HT-29 (cell line): ENCODE measurements at places on chromosomes 7 and 10. TPM values are rescaled to one million over a fixed set of nuclear protein-coding genes. Genes with fewer than 3 reads are reported as not detected.

DNA sequence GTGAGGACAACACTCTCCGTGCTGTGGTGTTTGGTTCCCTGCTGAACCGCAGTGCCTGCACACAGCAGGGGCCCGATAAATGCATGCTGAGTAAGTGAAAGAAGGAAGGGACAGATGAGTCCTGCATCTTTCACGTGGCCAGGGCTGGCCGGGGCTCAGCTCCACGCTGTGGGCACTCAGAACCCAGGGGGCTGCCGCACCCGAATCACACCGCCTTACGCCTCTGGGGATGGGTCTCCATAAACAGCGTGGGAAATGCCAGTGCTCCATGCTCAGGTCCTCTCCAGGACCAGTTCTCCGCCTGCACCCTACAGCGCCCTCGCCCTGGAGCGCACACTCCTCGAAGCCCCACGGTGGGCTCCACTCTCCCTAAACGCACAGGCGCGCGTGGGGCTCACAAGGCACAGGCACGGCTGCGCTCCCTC is 38.1 kb downstream of the RASGEF1A start:
- no peak for DNase-seq

DNA sequence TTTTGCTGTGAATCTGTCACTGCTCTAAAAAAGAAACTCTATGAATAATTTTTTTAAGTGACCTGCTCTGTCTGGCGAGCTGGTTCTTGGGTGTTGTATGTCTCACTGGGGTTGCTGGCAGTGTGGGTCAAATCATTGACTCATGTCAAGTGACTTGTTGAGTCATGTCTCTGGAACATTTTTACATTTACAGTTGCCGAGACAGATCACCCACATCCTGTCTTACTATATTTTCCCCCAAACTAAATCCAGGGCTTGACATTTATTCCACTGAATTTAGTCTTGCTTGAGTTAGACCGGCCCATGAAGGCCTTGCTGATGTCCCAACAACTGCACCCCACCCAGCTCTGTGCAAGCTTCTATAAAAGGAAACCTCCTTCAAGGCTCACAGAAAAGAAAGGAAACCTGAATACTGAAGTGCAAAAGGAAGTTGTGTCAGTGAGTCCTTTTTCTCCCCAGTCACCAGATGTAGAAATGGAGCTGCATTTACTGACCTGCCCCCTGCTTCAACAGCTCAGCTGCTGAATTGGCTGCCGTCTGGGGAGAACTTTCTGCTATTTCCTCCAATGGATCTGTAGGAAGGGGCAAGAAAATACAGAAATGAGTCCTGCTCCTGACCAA is 290.3 kb downstream of the TNS3 start:
- DNase-seq: no peak

DNA sequence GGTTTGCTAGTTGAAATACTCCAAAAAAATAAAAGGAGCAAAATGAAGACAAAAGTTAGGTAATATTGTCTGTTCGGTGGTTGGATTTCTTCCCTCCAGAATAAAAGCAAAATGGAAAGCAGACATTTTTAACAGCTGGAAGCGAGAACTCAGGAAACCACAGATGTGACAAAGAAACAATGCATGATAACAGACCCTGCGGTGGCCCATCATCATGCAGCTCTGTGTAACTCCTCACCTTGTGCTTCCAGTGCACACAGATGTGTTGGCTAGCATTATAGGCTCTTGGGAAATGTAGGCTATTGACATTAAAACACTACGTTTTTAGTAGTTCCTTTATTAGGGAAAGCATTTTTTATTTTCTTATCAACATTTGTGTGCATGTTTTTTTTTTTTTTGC is 53.9 kb upstream of the ARL4A start:
- no peak for DNase-seq

- DNase-seq: no peak
Observed at GRCh38 chr7:99393355-99394187, 14.8 kb downstream of the PDAP1 start.

GRCh38 chr10:91691981-91692380 is 59.1 kb upstream of the PPP1R3C start:
- DNase-seq: no peak

DNA sequence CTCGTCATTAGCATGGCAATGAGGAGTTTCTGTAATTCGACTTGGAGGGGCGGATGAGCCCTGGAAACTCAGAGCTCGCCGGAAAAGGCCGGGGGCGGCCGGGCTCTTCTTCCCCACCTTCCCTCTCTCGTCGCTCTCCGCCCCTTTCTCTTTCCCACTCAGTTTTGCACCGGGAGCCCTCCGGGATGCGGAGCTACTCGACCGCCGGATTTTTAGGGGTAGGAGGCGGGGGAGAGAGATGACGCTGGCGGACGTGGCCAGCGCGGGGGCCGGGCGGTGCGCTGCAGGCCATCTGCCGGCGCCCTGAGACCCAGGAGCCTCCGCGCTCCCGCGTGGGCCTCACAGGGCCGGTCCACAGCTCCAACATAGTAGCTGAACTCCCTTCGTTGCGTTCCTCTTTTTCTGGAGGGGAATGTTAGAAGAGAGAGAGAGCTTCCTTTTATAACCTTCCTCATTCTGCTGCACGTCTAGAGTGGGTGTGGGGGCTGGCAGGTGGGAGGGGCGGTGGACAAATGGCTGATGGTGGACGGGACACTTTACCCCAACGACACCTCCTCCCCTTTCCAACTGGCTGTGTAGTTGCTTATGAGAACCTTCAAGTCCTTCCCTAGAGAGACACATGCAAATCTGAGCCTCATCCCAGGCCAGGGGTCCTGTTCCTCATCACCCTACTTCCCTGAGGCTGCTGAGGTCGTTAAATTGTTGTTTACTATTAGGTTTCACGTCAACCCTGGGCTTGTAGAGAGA is 1.1 kb upstream of the HOXA1 start:
- DNase-seq: peak; percentile 47

GRCh38 chr10:60286559-60286958 is 103.1 kb downstream of the ANK3 start:
- DNase-seq: no peak

- no peak for DNase-seq
Observed at GRCh38 chr7:96870185-96870584, 135.2 kb upstream of the DLX6 start.

Gene TMEM106B
- total RNA-seq: 6.6 and 10.1 TPM in 2 replicates

Gene MKX
- total RNA-seq: not detected in 2 replicates

Gene FKBP9
- total RNA-seq: 63.5 and 77.2 TPM in 2 replicates

Gene PDSS1
- 21.0 and 25.9 TPM in 2 replicates for total RNA-seq
